ENCODE measurements at places on chromosomes 6 and 20.

DNA sequence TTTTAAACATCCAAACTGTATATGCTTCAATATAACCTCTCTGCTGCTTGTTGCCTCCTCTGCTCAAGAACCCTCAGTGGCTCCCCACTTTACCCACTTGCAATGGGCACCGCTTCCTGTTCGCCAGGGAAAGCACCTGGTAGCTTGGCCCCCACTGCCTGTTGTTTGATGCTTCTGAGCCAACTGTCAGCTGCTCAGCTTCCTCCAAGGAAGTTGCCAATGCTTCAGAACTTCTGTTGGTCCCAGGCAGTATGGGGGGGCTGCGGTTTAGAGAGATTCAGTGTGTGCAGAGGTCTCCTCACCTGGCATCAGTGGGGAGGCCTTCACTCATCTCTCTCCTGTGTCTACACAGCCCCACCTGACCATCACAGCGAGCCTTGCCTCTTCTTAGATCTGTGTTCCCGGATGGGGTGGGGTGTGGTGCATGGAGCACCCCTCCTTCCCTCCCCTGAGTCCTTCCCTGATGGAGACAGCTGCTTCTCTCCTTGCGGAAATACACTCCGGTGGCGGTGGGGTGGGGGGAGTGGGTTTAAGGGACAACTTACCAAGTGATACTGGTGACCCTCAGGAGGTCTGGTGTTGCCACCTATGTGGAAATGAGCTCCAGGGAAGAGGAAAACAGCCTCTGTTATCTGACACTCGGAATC lies 308.1 kb downstream of the CDH26 start:
- H3K4me3 ChIP-seq, result no peak overlapping the region
- no peaks in the 10 kb centered on the region for H3K4me1 ChIP-seq
- H3K27ac ChIP-seq, result no peak overlapping the region
- H3K36me3 ChIP-seq, result no peaks in the 10 kb centered on the region
- DNase-seq, result no peak

DNA sequence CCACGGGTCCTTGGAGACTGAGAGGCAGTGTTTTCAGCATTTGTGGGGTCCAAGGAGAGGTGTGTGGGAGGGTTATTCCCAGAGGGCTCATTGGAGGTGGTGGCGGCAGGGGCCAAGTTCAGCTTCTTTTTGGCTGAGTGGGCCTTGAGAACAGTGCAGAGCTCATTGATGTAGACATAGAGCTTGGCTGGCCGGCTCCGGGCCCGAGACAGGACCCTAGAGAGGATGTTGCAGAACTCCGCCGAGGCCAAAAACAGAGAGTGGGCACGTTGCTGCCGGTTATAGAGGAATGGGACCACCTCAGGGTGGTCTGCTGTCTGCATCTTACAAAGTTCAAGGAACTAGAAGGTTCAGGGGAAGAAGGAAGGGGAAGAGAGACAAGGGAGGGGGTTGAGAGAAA lies 3.7 kb upstream of the ZBTB22 start:
- no peak overlapping the region for H3K27ac ChIP-seq
- H3K27me3 ChIP-seq, result no peaks in the 10 kb centered on the region
- peaks cover 19% of the 10 kb centered on the region for H3K36me3 ChIP-seq
- H3K4me3 ChIP-seq, result no peak overlapping the region

GRCh38 chr20:11445891-11446290 lies 471.8 kb upstream of the BTBD3 start:
- H3K27me3 ChIP-seq, result no peaks in the 10 kb centered on the region
- no peak overlapping the region for H3K27ac ChIP-seq
- H3K36me3 ChIP-seq, result no peaks in the 10 kb centered on the region
- no peak for DNase-seq
- H3K4me3 ChIP-seq, result no peak overlapping the region
- H3K4me1 ChIP-seq, result no peaks in the 10 kb centered on the region

DNA sequence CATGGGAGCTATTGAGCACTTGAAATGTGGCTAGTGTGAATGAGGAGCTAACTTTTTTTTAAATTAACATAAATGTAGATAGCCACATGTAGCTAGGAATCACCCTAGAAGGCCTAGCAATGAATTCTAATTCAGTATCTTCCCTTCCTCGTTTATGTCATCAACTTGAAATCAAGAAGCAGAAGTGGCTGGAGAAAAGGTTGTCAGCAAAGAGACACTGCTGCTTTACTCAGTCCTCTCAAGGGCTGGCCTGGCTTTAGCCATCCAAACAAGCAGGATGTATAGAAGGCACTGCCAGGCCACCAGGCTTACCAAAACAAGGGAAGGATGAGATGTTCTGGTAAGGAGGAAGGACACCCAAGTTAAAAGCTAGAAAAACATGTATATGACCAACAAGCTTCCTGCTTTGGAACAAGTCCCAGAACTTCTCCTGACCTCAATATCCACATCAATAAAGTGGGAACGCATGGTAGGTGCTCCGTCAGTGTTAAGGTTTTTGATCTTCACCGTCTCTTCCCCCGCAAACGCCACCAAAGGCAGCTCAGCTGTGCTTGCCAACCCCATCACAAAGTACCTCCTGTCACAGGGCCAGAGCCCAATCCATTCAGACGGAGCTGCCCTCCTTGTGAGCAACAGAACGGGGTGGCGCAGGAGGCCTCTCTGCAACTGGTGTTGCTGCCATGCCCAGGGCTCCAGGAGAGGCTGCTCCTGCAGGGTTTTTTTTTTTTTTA lies 235.8 kb upstream of the RIN2 start:
- DNase-seq, result peak; percentile 20
- no peak overlapping the region for H3K4me3 ChIP-seq
- H3K36me3 ChIP-seq, result no peaks in the 10 kb centered on the region
- H3K27me3 ChIP-seq, result no peaks in the 10 kb centered on the region
- H3K4me1 ChIP-seq, result peaks cover 7% of the 10 kb centered on the region
- H3K27ac ChIP-seq, result no peak overlapping the region

- DNase-seq, result no peak
- H3K4me1 ChIP-seq, result no peaks in the 10 kb centered on the region
- H3K27me3 ChIP-seq, result no peaks in the 10 kb centered on the region
- H3K36me3 ChIP-seq, result no peaks in the 10 kb centered on the region
- H3K4me3 ChIP-seq, result no peak overlapping the region
- no peak overlapping the region for H3K27ac ChIP-seq
Measured at GRCh38 chr6:47897247-47897646, 115.4 kb downstream of the OPN5 start.
